ENCODE measurements at places on chromosomes 1 and 21. TPM values are rescaled to one million over a fixed set of nuclear protein-coding genes. Genes with fewer than 3 reads are reported as not detected.

The PCBP3 gene
- total RNA-seq, result 9.6 TPM

- ATAC-seq, result no peak
These were observed 21.0 kb upstream of the CSF3R start for GRCh38 chr1:36503733-36504132.

GRCh38 chr1:234720709-234721441 lies 110.9 kb upstream of the IRF2BP2 start:
- no peak for ATAC-seq

- ATAC-seq, result no peak
These were observed 114.8 kb downstream of the LRRIQ3 start for GRCh38 chr1:74083128-74083527.

DNA sequence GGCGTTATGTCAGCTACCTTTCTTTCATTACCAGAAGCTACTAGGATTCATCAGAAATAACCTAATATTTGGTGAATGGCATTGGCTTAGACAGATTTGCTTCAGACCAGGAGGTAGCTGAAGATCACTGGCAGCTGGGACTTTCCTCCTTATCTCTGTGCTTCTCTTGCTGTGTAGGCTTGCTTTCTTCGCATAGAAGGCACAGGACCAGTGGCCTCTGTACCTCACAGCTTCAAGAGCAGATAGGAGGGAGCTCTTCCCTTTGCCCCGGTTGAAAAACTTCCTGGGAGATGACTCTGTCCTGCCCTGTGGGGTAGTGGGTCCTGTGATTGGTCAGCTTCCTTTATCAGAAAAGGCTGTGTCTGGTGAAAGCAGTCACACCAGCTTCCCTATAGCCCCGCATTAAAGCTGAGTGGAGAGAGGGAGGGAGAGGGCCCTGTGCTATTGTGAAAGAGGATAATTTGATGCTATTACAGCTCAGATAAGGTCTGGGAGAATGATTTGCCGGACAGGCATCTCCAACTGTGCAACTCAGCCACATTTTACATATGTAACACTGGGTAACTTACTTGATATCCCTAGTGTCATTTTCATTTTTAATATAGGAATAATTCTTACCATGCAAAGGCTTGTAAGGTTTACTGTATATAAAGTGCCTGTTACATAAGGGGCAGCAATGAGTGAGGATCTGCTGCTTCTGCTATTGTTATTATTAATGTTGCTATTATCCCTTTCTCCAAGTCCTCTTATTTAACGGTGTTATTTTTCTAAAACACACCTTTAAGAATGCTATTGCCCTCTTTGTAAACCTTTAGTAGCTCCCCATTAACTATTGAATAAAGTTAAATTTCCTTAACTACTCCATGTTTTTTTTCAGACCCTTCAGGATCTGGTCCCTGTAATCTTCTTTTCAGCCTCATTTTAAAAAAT lies 31.6 kb downstream of the OSBPL9 start:
- peak; percentile 65 for ATAC-seq

The FCGR2B gene
- 0.73 TPM for total RNA-seq

DNA sequence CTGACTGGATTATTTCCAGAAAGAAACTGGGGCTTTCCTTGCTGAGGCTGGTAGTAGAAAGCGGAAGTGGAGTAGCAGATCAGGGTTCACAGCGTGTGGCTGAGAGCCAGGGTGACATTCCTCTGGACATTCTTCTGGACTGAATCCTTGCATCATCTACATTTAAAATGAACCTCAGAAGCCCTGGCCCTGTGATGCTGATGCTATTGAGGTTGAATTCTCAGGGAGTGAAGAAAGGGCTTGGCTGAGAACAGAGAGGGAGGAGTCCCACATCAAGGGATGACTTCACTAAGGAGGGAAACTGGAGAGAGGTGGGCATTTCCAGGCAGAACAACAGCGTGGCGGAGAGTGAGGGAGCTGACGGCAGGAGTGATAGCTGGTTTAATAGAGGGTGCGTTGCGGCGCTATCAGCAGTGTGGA lies 102.3 kb upstream of the LMO4 start:
- peak; percentile 93 for ATAC-seq

- no peak for ATAC-seq
These were observed 30.2 kb upstream of the DUSP10 start for GRCh38 chr1:221772117-221772516.

DNA sequence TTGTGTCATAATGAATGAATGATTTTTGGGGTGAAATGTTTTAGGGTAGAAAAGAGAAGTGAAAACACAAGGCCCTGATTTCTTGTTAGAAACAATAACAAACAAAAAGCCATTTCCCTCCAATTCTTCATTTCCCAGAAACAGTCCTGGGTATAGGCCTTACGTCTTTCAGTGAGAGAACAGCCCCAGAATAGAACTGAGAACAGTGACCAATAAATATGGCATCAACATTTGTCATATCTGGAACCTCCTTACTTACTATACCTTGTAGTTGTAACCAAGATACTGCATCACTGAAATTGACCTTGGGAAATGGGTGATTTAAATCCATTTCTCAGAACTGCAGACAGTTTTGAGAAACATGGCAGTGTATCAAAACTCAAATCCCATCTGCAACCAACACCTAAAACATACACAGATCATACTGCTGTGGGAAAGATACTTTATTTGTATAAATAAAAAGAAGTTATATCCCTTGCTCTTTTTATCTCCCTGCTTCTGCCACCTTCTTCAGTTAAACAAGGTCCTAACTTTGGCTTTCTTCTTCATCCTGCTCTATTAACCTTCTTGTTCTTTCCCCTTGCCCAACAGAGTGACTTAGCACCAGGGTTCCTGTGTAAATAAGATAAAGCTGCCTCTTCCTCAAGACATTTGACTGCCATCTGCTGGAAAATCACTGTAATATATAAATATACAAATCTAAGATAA lies 19.5 kb downstream of the XKR8 start:
- peak; percentile 72 for ATAC-seq

The LELP1 gene
- not detected for total RNA-seq

GRCh38 chr1:229709500-229710013 lies 83.5 kb downstream of the URB2 start:
- ATAC-seq, result no peak
